ENCODE measurements at places on chromosomes 6 and 20. TPM values are rescaled to one million over a fixed set of nuclear protein-coding genes. Genes with fewer than 3 reads are reported as not detected.

DNA sequence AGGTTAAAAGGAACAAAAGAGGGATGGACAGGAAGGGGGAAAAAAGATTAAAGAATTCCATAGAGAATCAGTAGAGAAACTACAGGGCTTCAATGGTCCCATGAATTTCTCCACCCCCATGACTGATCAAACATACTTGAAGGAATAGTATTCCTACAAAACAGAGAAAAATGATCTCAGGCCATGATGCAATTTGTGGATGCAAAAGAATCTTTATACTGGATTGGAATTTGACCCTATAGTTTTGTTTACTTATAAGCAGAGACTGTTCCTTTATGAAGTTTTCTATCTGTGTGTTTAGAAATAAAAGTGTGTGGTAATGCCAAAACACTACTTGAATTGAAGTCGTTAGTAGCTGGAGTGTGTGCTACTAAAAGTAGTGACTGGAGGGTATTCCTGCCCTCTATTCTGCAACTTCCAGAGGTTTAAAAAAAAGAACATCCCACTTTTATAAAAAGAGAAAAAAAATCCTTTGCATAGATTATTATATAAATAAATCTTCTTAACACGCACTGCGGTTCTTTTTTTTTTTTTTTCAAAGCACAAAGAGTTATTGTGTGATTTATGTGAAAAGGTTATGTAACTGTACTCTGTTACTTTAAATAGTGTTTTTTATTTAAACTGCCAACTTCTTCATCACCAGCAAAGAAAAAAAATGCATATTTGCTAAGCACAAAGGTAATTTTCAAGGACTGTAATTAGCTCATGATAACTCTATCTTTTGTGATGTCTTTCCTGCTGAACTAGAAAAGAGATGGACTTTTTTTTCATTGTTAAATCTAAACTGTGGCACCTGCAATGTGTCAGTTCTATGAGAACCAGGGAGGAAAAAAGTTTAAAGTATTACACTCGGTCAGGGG lies 214.5 kb upstream of the CITED2 start:
- DNase-seq = no peak

GRCh38 chr20:50848846-50849673 lies 54.2 kb downstream of the BCAS4 start:
- DNase-seq = peak; percentile 24

GRCh38 chr6:3535033-3535775 lies 78.4 kb upstream of the SLC22A23 start:
- DNase-seq = no peak

GRCh38 chr6:157772820-157773219 lies 50.2 kb upstream of the SNX9 start:
- DNase-seq = no peak

DNA sequence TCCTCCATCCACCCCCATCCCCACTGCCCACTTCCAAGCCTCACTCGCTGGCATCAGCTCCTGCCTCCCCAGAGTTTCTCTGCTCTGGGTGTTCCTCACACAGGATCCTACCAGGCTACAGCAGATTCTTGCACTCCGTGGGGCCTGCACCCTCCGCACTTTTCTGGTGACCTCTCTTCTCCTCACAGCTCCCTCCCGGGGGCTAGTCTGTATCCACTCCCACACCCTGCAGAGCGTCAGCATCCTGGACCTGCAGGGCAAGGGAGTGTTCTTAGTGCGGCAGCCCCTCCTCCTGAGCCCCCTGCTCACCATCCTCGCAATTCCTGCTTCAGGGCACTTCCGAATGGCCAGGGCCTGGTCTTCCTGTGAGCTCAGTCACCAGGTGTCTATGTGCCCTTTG lies 224.2 kb downstream of the DLL1 start:
- peak; percentile 67 for DNase-seq

GRCh38 chr6:30683183-30683979 lies 3.1 kb downstream of the PPP1R18 start:
- DNase-seq = no peak

DNA sequence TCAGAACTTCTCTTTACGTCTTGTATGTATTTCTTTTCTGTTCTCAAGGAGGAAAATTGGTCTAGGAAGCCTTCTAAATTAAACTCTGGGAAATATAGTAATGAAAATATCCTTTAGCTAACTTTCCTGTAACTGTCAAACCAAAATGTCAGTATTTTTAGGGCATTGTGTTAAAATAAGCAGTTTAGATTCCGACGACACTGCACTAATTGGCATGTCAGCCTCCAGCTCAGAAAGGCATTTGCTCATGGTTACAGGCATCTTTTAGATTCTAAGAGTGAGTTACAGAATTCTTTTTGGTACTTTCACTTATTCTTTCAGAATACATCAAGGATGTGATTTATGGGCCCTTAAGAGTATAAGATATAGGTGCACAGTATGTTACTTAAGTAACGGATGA lies 26.1 kb upstream of the VAPB start:
- DNase-seq = no peak

- DNase-seq = no peak
Measured at GRCh38 chr6:40809627-40810026, 222.5 kb upstream of the LRFN2 start.

DNA sequence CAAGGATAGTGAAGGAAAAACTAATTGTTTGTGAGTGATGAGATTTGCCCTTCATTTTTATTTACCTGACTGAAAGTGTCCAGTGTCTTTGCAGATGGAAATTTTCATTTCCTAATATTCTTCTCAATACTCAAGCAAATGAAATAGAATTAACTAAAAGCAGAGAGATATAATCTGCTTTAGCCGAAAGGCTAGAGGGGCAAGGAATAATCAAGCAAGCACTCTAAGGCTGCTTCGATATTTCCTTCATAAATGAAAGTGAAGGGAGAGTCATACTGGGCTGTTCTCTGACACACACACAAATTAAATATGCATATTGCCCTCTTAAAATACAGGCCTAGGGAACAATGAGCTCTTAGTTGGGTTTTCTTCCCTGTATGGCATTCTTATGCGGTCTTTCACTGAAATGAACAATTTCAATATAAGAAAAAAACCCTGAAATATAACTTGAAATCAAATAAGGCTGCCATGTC lies 47.5 kb upstream of the POPDC3 start:
- no peak for DNase-seq

DNA sequence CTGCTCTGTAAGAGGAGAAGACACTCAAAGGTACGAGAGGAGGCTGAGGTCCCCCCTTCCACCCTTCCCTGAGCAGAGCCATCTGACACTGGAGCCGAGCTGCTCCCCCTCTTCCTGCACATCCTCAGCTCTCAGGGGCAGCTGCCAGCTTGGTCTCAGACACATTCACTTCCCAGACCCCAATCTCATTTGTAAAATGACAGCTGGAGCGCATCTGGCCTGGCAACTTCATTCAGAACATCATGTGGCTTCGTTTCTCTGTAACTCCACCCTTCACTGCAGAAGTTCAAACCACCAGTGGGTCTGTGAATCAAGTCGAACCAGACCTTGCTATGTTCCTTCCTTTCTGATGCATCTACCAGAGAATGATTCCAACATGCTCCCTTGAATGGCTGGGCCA lies 145.6 kb upstream of the CDH4 start:
- no peak for DNase-seq

- no peak for DNase-seq
Measured at GRCh38 chr20:41355192-41355591, 11.4 kb downstream of the EMILIN3 start.

GRCh38 chr6:35411066-35411465 lies 41.1 kb upstream of the FANCE start:
- no peak for DNase-seq

Gene CRIP3
- not detected for total RNA-seq

Gene PI16
- total RNA-seq = 3.2 TPM

Gene ECHDC1
- 42.4 TPM for total RNA-seq

Gene CAP2
- total RNA-seq = 2.0 TPM

Gene SLC35F1
- 0.34 TPM for total RNA-seq

Gene EYA4
- total RNA-seq = not detected

Gene SLC17A1
- not detected for total RNA-seq

Gene UST
- 18.9 TPM for total RNA-seq

Gene PRR18
- not detected for total RNA-seq

Data from lower leg skin (tissue), 4 donors.